Calu3 (cell line): ENCODE measurements at places on chromosomes 5 and 9.

- DNase-seq, result no peak
These were observed 131.2 kb downstream of the SLIT3 start for GRCh38 chr5:169169783-169170182.

GRCh38 chr9:90741036-90741435, 60.6 kb upstream of the SYK start:
- DNase-seq, result no peak

GRCh38 chr9:95788021-95788420, 87.5 kb upstream of the ERCC6L2 start:
- no peak for DNase-seq

DNA sequence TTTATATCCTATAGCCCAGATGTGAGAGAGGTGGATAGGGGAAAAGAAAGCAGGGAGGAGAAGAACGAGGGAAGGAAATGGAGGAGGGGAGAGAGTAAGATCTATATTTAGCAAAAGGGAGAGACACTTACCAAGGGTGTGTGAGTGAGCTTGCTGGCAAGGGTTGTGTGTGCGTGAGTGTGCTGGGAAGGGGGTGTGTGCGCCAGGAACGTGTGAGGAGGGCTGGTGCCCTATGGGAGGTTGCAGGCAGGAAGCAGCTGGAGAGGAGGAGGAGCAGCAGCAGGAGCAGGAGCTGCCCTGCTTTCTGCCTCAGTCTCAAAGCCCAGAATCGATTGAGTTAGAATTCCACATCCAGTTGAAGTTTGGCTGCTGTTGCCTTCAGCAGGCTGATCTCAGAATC, 148.3 kb upstream of the RUSC2 start:
- DNase-seq, result no peak

DNA sequence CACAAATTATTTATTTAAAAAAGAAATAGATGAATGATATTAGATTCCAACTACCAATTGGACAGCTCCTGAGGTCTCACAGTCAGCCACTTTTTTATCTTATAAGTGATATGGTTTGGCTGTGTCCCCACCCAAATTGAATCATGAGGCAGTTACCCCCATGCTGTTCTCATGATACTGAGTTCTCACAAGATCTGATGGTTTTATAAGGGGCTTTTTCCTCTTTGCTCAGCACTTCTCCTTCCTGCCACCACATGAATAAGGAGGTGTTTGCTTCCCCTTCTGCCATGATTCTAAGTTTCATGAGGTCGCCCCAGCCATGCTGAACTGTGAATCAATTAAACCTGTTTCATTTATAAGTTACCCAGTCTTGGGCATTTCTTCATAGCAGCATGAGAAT, 12.9 kb downstream of the NLN start:
- no peak for DNase-seq

GRCh38 chr9:127149463-127150390, 27.3 kb upstream of the ANGPTL2 start:
- DNase-seq, result no peak

- DNase-seq, result peak; percentile 66
These were observed 39.6 kb upstream of the IDNK start for GRCh38 chr9:83583151-83584014.

DNA sequence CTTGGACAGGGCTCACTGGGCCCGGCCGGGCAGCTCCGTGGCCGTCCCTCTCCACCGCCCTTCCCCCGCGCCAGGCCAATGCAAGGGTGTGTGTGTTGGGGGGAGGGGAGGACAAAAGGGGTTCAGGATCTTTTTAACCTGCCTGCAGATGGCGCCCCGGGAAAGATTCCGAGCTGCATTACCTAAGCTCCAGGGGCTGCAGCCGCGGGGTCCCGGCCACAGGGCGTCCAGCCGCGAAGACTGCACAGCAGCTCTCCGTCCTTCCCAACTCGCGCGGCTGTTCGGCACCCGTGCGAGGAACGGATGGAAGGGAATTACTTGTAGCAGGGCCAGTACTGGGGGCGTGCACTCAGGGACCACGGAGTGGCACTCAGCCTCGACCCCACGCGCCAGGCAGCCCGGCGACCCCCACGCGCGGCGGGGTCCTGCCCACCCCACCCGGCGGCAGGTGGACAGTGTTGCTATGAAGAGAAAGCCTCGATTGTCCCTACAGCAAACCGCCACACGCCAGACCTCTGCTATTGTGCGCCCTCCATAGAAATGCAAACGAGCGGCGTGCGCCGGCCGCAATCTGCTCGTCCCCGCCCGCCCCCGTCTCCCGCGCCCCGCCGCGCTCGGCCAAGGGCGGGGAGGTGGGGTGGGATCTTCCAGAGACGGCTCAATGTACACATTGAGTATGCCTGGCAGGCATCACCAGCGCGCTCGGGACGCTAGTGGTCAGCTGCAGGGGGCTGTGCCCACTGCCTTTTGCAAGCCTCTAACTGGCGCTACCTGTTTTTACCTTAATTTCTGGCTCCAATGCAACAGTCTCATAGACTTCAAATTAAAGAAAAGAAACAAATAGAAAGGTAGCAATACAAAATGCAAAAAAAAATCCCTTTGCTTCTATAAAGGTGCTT, 796 bp upstream of the GADD45G start:
- peak; percentile 67 for DNase-seq

GRCh38 chr5:3199962-3200755, 395.5 kb upstream of the IRX1 start:
- no peak for DNase-seq

- DNase-seq, result no peak
These were observed 40.6 kb downstream of the HACD4 start for GRCh38 chr9:20990867-20991266.

- DNase-seq, result no peak
These were observed 29.7 kb upstream of the AKNA start for GRCh38 chr9:114417511-114417910.

- no peak for DNase-seq
These were observed 227.0 kb downstream of the ZNF608 start for GRCh38 chr5:124519396-124519795.

- no peak for DNase-seq
These were observed 255.1 kb upstream of the NREP start for GRCh38 chr5:112012104-112012503.

GRCh38 chr5:95184924-95185323, 100.0 kb downstream of the MCTP1 start:
- DNase-seq, result no peak

GRCh38 chr5:173629628-173630027, 13.2 kb upstream of the BOD1 start:
- peak; percentile 37 for DNase-seq

- peak; percentile 39 for DNase-seq
These were observed 20.6 kb upstream of the PTGES start for GRCh38 chr9:129773262-129774048.

- DNase-seq, result no peak
These were observed 13.8 kb downstream of the ZCCHC7 start for GRCh38 chr9:37134166-37134565.

GRCh38 chr9:124373851-124374250, 41.4 kb downstream of the PSMB7 start:
- DNase-seq, result no peak

DNA sequence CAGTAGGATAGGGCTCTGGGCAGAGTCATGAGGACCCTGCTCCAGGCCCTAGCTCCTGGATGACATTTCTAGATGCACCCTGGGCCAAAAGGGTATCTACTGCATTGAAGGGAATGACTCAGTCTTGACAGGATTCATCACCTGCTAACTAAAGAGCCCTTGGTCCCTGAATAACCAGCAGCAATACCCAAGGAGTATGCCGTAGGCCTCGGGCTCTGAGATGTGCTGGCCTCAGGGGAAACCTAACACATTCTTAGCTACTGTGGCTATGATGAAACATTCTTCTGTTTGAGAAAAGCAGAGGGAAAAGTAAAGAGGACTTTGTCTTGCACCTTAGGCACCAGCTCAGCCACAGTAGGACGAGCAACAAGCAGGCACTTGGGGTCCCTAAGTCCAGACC, 89.5 kb upstream of the SLC1A1 start:
- DNase-seq, result no peak

DNA sequence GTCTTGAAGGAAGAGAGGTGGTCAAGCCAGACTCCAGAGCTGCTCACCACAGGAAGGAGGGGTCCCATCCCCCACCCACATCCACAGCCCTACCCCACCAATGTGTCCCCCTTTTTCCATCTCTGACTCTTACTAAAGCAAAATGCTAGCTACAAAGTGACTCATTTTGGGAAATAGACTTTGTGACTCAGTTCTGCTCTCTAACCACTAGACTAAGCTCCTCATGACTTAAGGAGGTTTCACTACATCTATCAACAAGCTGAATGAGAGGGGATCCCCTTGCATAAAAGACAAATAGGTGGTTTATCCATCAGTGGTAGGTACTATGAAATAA, 35.1 kb upstream of the ADRB2 start:
- no peak for DNase-seq

- DNase-seq, result no peak
These were observed 4.0 kb downstream of the MEF2C start for GRCh38 chr5:88878976-88879375.

GRCh38 chr9:128625391-128626146, 31.1 kb downstream of the DYNC2I2 start:
- DNase-seq, result no peak

DNA sequence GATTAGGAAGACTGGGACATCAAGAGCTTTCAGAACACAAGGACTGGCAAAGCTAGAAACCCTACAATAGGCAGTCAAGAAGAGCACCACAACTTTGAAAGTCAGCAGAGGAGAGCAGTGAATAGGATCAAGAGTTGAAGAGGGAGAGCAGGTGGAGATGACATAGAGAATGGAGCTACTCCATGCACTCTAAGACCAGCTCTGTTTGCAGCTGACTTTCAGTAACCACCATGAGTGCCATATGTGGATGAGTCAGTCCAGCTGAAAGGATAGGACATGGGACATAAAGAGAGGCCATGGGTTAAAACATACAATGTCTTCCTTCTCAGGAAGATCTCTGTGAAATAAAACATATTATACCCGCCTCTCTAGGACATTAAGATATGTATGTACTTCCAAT, 289.1 kb upstream of the KLF4 start:
- no peak for DNase-seq

DNA sequence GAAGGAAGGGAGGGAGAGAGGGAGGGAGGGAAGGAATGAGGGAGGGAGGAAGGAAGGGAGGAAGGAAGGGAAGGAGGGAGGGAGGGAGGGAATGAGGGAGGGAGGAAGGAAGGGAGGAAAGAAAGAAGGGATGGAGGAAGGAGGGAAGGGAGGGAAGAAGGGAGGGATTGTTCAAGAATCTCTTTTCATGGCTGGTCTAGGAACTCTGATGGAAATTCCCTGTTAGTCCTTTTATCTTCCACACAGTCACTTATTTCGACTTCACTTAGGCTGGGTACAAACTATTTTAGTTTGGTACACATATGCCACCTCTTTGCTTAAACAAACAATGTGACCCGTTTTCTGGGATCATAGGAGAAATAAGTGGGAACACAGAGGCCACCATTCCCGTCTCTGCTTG, 435.6 kb upstream of the WWC1 start:
- DNase-seq, result no peak

- DNase-seq, result no peak
These were observed 169.1 kb downstream of the CSNK1G3 start for GRCh38 chr5:123681061-123681460.

- no peak for DNase-seq
These were observed 340.0 kb downstream of the TLE4 start for GRCh38 chr9:79911724-79912123.

DNA sequence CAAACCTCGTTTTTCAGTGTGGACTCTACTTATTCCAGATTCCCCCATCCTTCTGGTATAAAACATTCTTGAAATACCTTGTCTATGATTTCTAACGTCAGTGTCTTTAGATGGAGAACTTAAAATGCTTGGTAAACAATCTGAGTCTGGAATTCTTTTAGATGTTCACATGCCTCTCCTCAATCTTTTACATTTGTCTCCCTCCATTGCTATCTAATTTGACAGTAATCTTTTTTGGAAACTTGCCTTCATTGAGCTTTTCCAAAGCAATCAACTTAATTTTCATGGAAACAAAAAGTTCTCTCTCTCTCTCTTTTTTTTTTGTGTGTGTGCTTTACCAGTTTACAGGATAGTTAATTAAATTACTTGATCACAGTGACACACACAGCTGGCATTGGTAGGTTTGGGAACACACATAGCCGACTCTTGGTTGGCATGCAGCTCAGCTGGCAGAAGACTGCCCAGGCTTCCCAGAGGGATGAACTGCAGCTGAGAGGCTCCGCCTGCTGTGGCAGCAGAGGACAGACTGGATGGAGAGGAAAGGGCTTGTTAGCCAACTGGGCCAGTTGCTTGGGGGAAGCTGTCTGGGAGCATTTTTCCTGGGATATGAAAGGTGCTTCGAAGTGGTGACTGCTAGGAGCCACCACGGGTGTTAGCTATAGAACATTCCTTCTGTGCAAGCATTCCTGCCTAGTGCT, 271.3 kb downstream of the ZSWIM6 start:
- DNase-seq, result no peak

DNA sequence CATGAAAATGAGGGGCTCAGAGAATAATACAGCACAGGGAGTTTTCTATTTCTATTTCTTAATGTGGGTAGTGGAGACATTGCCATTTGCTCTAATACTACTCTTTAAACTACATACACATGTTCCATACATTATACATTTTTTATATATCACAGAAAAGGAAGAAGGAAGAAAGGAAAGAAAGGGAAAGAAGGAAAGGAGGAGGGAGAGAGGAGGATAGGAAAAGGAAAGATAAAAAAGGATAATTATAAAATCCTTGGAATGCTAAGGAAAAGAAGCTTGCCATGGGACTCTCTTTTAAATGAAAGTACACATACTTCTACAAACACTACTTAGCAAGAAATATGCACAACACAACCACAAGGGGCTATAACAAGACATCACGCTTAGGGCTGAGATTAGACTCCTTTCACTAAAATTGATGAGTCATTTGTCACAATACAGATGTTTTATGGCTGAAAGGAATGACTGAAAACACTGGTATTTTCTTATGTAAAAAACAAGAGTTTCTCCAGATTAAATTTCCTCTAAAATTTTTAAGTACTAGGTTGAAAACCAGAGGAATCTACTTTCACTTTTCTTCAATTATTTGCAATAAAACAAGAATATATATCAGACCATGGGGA, 219.8 kb downstream of the ARL15 start:
- no peak for DNase-seq

- no peak for DNase-seq
These were observed 3.9 kb downstream of the FABP6 start for GRCh38 chr5:160233215-160233614.
